ENCODE measurements at places on chromosomes 4 and X.
A peak's percentile ranks its signal among the peaks of the same experiment; 100 is the strongest.

GRCh38 chrX:154051201-154051810 lies 31.6 kb upstream of the IRAK1 start:
- DNase-seq = peak; percentile 20

DNA sequence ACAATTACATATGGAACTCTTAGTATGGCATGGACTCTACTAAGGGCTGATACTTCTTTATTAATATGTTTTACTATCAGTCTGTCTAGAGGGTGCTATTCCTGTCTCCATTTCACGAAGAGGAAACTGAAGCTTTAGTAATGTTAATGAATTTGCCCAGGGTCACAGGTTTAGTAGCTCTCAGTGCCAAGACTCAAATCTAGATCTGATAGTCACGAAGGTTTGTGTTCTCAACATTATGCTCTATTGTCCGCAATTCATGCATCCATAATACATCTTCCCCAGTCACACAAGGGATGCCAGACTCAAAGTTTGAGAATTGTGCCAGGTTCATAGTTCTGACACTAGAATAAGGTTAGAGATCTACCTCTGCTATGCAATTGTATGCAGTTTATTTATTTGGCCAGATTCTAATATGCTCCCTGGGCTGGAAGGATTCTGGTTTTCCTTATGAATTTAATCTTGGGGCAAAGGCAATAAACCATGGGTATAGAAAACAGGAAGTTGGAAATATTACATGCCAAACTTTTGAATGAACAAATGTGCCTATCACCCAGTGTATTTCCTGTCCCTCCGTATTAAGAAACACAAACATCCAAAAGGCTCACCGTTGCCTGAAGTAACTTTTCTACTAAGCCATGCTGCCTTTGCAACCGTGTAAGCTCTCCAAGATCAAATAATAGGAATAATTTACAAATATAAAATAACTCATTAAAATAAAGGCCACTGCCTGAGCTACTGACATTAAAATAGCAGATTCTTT lies 478.5 kb downstream of the INPP4B start:
- no peak for DNase-seq

DNA sequence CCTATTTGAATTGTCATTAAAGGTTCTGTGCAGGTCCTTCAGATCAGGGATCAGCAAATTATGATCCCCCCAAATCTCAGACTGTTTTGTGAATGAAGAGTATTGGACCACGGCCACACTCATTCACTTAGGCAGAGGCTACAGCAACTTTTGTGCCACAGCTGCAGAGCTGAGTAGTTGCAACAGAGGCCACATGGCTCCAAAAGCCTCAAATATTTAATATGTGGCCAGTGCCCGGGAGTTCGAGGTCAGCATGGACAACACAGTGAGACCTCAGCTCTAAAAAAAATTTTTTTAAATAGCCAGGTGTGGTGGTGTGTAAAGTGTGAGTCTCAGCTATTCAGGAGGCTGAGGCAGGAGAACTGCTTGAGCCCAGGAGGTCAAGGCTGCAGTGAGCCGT lies 100.7 kb downstream of the NSUN7 start:
- no peak for DNase-seq

DNA sequence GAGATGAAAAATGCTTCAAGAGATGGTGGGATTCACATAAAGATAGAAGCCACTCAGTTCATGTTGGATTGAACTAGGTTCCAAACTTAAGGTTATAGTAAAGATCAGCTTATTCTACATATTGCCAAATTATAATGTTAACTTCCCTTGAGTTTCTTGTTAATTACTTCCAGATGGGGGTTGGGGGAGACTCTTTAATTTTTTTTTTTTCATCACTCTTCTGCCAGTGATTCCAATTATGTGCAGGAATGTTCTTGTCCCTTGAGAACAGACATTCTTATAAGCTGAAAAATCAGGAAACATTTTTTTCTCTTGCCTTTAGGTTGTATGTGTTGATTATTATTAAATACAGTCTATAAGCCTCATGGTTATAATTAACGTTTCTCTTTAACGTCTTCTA lies 30.0 kb downstream of the MND1 start:
- no peak for DNase-seq

Measured in stimulated activated CD8-positive, alpha-beta memory T cell treated with anti-CD3 and anti-CD28 coated beads, Interleukin-7, amount 100 ng/mL, for 1 hour (primary cell).